ENCODE measurements at places on chromosomes 16 and 17. TPM values are rescaled to one million over a fixed set of nuclear protein-coding genes. Genes with fewer than 3 reads are reported as not detected.

NFE2L1 gene
- 95.1 TPM for total RNA-seq

USH1G gene
- total RNA-seq = not detected

RAB26 gene
- 1.4 TPM for total RNA-seq

CSH1 gene
- total RNA-seq = not detected

SLC52A1 gene
- total RNA-seq = 0.29 TPM

BRCA1 gene
- total RNA-seq = 22.5 TPM

Data from myometrial cell (primary cell).